ENCODE measurements at places on chromosomes 11 and 22. TPM values are rescaled to one million over a fixed set of nuclear protein-coding genes. Genes with fewer than 3 reads are reported as not detected.
A peak's percentile ranks its signal among the peaks of the same experiment; 100 is the strongest.

DNA sequence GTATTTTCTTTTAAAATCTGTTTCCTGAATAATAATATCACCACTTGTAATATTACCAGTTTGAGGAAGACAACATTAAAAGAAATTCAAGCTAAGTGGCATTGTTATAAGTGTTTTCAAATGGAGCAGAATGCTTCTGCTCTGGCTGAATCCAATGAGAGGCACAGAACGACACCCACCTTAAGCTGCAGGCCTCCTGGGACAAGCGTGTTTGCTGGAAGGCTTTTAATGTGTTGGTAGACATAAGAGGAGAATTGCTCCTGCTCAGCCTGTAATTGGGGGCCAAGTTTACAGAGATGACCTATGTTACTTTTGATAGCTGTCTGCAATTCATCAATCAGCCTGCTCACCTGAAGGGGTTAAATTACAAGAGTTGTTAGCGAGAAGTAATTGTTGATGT, 242.2 kb downstream of the DCDC1 start:
- DNase-seq = no peak

DNA sequence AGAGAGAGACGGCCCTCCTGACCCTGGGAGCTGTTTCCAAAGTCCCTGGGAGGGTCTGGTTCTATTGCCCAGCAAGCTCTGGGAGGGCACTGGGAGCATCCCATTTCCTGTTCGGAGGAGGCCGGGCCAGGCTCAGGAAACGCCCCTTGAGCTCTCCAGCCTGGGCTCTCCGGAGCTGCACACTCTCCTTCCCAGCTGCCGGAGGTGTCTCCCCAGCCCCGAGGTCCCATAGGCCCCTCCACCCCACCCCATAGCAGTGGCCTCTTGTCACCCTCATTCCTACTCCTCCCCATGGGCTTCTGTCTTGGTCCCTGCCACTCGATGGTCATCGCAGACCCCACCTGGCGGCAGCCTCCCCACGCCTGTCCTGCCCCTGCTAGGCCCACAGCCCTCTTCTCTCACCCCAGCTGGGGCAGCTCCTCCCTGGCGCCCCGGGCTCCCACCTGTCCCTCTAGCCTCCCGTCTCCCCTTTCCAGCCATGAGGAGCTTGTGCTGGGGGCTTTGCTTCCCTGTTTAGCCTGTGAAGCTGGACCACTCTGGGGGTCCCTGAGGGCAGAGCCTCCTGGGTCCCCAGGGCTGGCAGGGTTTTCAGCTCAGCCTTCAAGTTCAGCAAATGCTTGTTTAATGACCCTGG, 2.8 kb downstream of the TSPAN32 start:
- no peak for DNase-seq

- DNase-seq = no peak
These were observed 1.3 kb downstream of the SSH3 start for GRCh38 chr11:67304511-67305113.

DNA sequence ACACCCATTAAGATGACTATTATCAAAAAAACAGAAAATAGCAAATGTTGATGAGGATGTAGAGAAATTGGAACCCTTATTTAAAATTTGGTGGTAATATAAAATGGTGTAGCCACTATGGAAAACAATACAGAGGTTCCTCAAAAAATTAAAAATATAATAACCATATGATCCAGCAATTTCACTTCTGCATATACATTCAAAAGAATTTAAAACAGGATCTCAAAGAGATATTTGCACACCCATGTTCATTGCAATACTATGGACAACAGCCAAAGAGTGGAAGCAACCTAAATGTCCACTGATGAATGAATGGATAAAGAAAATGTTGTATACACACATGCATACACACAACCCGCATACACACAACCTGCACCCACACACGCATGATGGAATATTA, 102.2 kb downstream of the FAM168A start:
- no peak for DNase-seq

- no peak for DNase-seq
These were observed 28.7 kb upstream of the TBCEL start for GRCh38 chr11:120995184-120995583.

DNA sequence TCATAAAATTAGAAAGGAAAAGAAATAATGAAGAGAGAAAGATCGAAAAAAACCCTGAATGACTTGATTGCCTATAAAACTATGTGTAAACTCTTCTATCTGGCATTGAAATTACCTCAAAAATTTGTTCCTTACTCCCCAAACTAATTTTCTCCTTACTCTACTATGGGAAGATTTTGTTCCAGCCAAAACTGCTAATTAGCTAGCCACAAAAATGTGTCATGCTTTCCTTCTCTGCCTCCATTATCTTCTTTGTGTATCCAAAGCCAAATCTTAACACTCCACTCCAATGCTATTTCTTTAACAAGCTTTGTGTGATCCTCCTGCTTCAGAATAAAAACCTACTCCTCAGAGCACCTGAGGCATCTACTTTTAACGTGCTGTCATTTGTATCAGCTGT, 831.2 kb downstream of the METTL15 start:
- DNase-seq = no peak

DNA sequence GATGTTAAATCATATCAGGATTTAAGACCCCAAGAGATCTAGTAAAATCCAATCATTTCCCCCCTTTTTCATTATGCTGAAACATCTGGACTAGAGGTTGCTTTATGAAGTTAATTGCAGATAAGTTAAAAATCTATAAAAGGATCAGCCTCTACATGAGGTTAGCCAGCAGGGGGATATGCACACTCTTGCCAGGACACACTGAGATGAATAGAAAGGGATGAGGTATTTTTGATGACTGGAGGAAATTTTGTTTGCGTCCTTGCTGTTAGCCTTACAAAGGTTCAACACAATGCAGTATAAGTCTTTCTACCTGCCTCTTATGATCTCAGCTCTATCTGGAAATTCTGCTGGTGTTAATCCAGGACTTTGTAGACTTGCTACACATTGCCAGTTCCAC, 1034.3 kb downstream of the LRRC4C start:
- no peak for DNase-seq

DNA sequence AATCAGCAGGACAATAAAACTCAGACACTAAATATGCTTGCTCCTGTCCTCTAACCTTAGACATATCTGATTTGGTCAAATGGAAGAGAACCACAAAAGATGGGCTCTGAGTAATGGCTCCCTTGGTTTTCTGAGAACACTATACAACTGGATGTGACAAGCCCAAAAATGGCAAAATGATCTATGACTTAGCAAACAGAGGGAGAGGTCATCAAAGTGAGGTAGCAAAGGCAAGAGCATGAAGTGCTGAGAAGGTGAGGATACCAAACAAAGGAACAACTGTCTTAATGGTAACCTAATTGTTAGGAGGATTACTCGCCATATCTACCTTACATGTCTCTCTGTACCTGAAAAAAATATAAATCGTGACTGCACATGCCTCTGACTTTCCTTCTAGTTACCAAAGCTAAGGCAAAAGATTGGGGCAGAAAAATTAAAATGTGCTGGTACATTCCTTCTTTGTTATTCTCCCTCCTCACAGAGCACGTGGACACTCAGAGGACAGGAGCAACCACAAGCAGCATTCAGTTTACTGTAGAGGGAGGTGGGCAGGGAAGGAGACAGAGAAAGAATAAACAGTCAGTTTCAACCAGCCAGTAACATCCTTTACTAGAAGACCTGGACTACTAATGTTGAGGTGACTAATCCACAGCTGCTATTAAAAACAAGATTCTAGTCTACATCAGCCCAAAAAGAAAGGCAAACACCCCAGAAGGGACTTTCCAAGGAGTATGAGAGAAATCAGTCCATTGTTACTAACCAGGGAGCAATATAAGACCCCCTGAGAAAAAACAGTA, 88.8 kb downstream of the AMBRA1 start:
- no peak for DNase-seq

DNA sequence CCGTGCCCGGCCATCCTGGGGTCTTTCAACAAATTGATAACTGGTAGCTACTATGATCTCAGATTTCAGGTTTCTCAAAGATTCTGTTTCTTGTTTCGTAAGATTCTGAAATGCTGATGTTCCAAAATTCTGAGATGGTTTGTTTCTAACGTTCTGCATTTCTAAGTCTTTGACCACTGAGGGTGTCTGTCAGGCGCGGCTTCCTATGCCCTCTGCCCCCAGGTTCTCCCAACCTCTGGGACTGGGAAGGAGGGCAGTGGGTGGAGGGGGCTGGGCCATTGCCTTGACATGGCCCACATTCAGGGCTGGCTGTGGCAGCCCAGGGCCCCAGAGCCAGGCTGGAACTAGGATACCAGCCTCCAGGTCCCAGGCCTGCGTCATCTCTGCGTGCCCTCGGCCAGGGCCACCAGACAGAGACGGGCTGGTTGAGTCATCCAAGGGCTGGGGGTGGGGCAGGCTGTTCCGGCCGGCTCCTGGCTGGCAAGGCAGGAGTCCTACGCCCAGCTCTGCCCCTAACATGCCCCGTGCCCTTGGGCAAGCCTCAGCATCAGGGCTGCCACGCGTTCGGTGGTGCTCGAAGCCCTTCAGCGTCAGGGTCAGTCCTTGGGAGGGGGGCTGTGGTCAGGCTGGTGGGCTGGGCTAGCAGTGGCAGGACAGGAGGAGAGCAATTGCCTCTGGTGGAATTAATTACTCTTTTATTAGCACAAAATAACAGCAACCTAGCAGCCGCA, 5.2 kb downstream of the TMEM134 start:
- DNase-seq = peak; percentile 68

DNA sequence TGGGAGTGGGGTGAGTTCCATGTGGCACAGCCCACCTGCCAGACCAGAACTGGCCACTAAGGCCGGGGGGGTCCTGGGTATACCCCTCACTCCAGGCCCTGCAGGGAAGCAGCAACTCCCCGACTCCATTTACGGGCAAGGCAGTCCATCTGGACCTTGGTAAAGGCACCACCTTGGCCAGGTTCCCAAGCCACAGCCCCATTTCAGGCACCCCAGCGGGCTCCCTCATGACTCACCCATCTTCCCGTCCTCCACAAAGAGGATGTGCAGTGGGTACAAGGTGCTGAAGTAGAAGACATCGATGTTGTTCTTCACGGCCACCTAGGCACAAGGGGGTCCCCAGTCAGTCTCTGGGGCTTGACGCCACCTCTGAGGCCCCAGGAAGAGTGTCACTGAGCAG, 15.7 kb upstream of the RASL10A start:
- no peak for DNase-seq

DNA sequence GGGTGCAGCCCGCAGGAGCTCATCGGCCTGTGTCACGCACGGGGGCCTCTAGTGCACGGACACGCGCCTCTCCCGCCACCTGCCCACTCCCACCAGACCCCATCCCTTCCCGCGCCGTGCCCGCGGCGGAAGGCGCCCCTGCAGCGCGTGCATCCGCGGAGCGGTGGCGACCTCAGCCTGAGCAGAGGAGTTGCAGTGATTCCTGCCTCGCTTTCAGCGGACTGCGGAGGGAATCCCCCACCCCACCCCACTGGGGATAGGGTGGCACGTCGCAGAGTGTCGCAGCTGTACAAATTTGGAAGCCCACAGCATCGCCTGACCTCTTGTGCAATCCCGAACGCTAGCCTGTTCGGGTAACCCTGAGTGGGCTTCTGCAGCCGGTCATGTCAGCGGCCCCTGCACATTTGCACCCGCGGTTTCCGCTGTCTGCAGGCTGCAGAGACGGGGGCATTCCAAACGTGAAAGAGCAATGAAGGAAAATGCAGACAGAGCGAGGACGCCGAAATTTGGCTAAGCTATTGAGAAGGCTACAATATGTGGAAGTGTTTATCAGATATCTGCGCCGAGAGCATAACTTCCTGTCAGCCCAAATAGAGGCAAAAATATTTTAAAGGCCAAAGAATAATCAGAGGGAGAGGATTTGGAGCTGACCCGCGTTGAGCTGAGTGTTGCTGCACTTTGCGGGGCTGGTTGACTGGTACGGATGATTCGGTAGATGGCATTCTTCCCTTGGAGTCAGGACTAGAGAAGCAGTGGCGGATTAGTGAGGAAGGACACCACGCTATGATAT, 617 bp upstream of the ARHGAP20 start:
- no peak for DNase-seq

DNA sequence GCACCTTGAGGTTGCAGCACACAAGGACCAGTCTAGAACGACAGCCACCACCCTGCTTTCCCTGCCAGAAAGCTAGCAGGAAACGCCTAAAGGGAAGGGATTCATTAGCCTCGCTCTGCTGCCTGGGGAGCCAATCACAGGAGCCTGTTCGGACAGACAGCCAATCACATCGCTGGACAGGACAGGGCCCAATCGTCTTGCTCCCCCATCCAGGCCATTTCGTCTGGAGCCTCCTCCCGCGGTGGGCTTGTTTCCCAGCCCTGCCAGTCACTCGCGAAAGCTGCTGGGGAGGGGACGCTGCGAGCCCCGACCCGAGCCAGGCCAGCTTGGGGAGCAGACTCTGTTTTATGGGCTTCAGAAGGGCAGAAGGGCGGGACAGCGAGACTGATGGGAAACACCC, 79.8 kb upstream of the NCAM1 start:
- peak; percentile 4 for DNase-seq

DNA sequence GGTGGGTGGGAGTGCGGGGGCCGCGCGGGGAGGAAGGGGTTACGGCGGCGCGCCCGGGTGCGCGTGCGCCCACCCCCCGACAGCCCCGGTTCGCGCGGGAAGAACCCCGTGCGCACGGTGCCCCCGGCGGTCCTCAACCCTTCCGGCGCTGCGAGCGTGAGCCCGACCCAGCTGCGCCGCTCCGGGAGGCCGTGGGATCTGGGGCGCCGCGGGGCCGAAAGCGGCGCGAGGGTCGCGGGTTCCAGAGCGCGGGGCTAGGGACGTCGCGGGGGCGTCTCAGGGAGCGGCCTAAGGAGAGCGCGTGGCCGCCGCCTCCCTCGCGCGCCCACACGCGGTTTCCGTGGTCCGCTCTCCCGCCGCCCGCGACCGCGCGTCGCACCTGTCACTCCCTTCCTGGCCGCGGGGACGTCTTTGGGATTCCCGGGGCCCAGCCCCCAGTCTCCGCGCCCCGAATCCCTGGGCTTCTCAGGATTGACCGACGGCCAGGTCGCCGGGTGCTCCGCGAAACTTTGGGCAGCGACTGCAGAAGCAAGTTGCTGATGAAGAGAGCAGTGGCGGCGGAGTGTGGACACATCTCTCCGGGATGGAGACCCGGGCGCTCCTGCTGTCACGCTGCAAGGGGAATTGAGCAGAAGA, 582 bp downstream of the SREBF2 start:
- no peak for DNase-seq

INS gene
- polyA plus RNA-seq = not detected

TSPAN18 gene
- not detected for polyA plus RNA-seq

VPREB3 gene
- polyA plus RNA-seq = not detected

OR5B21 gene
- not detected for polyA plus RNA-seq

MYRF gene
- polyA plus RNA-seq = 0.11 TPM

GDPD4 gene
- polyA plus RNA-seq = not detected

SLC17A6 gene
- not detected for polyA plus RNA-seq

RAG2 gene
- polyA plus RNA-seq = not detected
